ENCODE measurements at places on chromosomes 12 and 14. TPM values are rescaled to one million over a fixed set of nuclear protein-coding genes. Genes with fewer than 3 reads are reported as not detected.

The PMCH gene
- total RNA-seq = not detected

The SYT10 gene
- total RNA-seq = not detected

The KRT73 gene
- total RNA-seq = not detected

The AP5M1 gene
- total RNA-seq = 26.2 TPM

The NAP1L1 gene
- 316 TPM for total RNA-seq

The RHOJ gene
- total RNA-seq = 7.6 TPM

The PRICKLE1 gene
- total RNA-seq = 11.5 TPM

The NRDE2 gene
- total RNA-seq = 21.2 TPM

The TPPP2 gene
- not detected for total RNA-seq

The SLC38A4 gene
- total RNA-seq = 0.14 TPM

The MYO1A gene
- 1.7 TPM for total RNA-seq

The A2M gene
- total RNA-seq = 1,073 TPM

The TUBA1B gene
- 501 TPM for total RNA-seq

The KRT6B gene
- total RNA-seq = not detected

The RAB15 gene
- 3.2 TPM for total RNA-seq

The ABCD2 gene
- total RNA-seq = 0.71 TPM

The TPH2 gene
- total RNA-seq = not detected

The SLC6A12 gene
- total RNA-seq = 1.8 TPM

The LEMD3 gene
- 61.4 TPM for total RNA-seq

The KTN1 gene
- total RNA-seq = 122 TPM

The C12orf54 gene
- total RNA-seq = not detected

The STAB2 gene
- not detected for total RNA-seq

The KSR2 gene
- 0.07 TPM for total RNA-seq

The CHMP4A gene
- total RNA-seq = 58.3 TPM

The RNASE7 gene
- total RNA-seq = 0.27 TPM

The FOXG1 gene
- total RNA-seq = not detected

The HOXC11 gene
- not detected for total RNA-seq

The PARP2 gene
- total RNA-seq = 5.8 TPM

The P3H3 gene
- 66.1 TPM for total RNA-seq

The NPFF gene
- total RNA-seq = 9.1 TPM
